ENCODE measurements at places on chromosomes 2 and 18. TPM values are rescaled to one million over a fixed set of nuclear protein-coding genes. Genes with fewer than 3 reads are reported as not detected.

GRCh38 chr2:218284106-218284811 lies 8.0 kb downstream of the TMBIM1 start:
- DNase-seq = no peak

DNA sequence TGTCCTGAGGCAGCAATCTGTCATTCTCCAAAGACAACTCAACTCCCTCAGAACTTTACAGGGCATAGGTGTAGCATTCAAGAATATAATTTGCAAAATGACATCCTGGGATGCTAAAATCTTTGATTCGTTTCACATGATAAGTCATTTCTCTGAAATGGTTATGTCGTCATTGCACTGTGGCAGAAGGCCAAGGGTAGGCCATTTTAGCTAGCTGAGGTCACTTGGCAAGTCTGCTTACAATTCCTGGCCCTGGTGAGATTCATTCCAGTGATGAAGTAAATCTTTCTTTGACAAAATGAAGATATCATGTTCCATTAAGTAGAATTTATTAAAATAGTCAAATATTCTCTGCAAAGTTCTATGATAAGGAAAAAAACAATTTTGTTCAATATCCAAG lies 1410.3 kb upstream of the LRRTM1 start:
- no peak for DNase-seq

GRCh38 chr18:36895606-36896005 lies 66.7 kb downstream of the KIAA1328 start:
- DNase-seq = no peak

- no peak for DNase-seq
Observed at GRCh38 chr2:148614322-148615049, 30.1 kb upstream of the EPC2 start.

GRCh38 chr18:10025711-10026670 lies 112.2 kb downstream of the VAPA start:
- no peak for DNase-seq

GRCh38 chr2:152453129-152453911 lies 118.3 kb downstream of the FMNL2 start:
- peak; percentile 44 for DNase-seq

- DNase-seq = peak; percentile 74
Observed at GRCh38 chr2:113203901-113204519, 30.2 kb downstream of the PSD4 start.

- DNase-seq = no peak
Observed at GRCh38 chr18:54181856-54182602, 42.4 kb downstream of the MBD2 start.

Gene SH2D6
- 0.34 TPM for total RNA-seq

Gene ABCG8
- total RNA-seq = not detected

Gene PSTPIP2
- 7.1 TPM for total RNA-seq

Gene ATIC
- total RNA-seq = 209 TPM

DNA sequence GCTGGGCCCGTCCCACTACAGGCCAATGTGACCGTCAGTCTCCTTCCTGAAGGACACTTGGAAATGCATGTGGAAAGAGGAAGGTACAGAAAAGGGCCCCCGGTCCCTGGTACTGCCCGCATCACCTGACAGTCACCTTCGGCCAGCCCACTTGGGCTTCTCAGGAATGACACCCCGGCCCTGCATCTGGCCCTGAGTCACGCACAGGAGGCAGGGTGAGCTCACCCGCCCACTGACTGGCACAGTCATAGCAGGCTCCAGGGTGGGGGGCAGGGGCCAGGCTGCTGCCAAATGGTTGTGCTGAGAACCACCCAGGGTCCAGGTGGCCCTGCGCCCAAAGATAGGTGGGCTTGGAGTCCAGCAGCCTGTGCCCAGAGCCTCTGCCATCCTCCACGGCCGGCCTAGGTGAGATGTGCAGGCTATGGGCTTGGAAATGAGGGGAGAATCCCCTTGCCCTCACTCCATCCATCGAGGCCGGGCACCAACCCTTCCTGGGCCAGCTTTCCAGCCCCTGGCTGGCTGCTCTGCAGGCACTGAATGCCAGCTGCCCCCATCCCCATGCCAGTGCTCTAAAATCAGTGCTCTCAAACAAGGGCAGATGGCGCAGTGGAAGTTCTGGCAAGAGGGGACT lies 14.1 kb downstream of the EMX1 start:
- no peak for DNase-seq

Gene ASAP2
- total RNA-seq = 51.8 TPM

- DNase-seq = no peak
Observed at GRCh38 chr2:63763391-63763941, 78.2 kb upstream of the UGP2 start.

DNA sequence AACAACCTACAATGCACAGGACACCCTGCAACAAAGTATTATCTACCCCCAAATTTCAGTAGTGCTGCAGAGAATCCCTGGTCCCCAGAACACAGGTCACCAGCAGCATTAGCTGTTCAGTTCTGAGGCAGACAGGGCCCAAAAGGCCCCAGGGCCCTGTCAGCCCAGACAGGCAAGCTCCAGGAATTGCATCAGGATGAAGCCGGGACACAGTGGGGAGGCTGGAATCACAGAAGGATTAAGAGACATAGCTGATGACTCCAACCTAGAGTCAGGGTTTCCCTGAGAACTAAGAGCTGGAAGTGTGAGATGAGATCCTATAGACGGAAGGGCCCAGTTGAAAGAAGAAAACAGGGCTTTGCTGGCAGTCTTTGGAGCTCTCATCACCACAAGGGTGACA lies 148.1 kb downstream of the GALNT14 start:
- DNase-seq = no peak

Gene SALL3
- 9.0 TPM for total RNA-seq

Gene ST6GAL2
- 9.7 TPM for total RNA-seq

- DNase-seq = no peak
Observed at GRCh38 chr2:236579048-236579745, 9.6 kb downstream of the ACKR3 start.

GRCh38 chr2:17208511-17208910 lies 309.7 kb downstream of the RAD51AP2 start:
- DNase-seq = no peak

DNA sequence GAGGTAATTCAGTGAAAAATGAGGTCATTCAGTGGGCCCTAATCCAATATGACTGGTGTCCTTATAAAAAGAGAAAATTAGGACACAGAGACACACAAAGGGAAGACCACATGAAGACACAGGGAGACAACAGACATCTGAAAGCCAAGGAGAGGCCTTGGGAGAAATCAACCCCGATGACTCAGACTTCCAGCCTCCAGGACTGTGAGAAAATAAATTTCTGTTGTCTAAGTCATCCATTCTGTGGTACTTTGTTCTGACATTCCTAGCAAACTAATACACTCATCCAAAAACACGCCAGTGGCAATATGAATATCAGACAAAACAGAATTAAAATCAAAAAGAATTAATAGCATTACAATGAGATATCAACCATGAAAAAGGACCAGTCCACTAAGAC lies 303.7 kb downstream of the SS18 start:
- DNase-seq = no peak

- DNase-seq = no peak
Observed at GRCh38 chr2:225040856-225041206, 1.4 kb downstream of the DOCK10 start.

GRCh38 chr2:191015239-191015638 lies 1.3 kb upstream of the STAT1 start:
- DNase-seq = no peak

DNA sequence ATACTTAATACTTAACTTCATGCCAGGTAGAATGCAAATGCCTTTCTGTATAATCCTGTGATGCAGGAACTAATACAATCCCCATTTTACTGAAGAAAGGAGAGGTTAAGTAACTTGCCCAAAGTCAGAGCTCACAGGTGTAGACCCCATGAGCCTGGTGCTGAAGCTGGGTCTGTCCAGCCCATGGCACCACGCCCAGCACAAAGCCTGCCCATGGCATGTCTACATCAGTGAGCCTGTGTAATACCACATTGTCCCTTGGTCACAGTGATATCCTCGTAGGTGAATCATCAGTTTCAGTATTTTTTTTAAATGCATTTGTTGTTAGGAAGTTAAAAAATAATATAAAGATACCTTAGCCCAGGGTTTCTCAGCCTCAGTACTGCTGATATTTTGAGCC lies 69.9 kb upstream of the MCFD2 start:
- DNase-seq = no peak

DNA sequence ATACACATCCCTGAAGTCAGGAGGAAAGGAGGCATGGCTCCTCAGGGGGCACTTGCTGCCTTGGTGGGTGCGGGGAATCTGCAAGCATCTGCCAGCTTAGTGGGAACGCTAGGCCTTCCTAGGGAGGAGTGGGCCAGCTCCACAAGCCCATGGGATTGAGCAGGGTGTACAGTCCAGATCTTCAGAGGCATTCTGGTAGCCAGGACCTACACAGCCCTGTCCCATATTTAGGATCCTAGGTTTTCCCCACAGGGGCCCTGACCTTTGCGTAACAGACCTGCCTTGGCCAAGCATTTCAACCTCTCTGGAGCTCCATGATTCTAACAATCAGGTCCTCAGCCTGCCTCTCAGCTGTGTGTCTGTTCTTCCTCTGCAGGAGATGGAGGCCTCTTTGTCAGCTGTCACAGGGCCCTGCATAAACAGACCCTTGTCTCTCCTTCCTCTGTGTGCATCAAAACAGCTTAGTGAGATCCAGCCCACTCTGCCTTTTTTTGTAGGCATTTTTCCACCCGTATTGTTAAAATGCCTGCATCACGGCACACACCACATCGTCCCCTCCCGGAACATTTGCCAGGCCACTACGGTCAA lies 140.2 kb upstream of the NDUFV2 start:
- no peak for DNase-seq

Gene IL1R2
- not detected for total RNA-seq

DNA sequence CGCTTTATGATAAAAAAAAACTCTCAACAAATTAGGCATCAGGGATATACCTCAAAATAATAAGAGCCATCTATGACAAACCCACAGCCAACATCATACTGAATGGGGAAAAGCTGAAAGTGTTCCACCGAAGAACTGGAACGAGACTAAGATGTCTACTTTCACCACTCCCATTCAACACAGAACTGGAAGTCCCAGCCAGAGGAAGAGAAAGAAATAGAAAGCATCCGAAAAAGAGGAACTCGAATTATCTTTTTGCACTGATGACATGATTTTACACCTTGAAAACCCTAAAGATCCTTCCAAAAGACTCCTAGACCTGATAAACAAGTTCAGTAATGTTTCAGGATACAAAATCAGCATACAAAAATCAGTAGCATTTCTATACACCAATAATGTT lies 121.6 kb downstream of the ZRANB3 start:
- DNase-seq = no peak

Gene SUMO1
- 128 TPM for total RNA-seq

Gene ARHGAP25
- 3.0 TPM for total RNA-seq

- DNase-seq = no peak
Observed at GRCh38 chr2:101179982-101180381, 28.8 kb upstream of the TBC1D8 start.

DNA sequence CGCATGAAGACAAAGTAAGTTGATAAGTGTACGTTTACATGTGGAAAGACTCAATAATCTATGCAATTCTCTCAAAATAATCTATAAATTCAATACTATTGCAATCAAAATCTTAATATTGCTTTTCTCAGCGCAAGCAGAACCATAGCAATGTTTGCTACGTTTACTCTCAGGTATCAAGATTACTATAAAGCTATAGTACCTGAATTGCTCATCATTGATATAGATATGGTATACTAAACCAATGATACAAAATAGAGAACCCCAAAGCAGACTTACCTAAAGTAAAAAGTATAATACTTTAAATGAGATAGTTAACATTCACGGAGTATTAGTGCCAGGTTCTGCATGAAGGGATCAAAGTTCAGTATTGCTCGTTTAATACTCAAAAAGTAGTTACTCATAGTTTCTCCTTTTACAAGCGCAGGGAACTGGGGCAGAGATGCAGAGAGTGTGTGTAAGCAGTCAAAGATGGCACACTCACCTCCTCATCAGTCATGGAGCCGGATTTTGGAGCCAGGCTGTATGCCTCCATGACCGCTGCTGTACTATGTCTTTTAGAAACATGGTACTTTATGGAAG lies 391.0 kb upstream of the ID2 start:
- no peak for DNase-seq

GRCh38 chr2:233996000-233996399 lies 54.5 kb upstream of the SPP2 start:
- DNase-seq = no peak

Measured in neural crest cell (in vitro differentiated cells).